Smooth muscle cell of the umbilical artery (primary cell): ENCODE measurements at places on chromosomes 1 and 21. TPM values are rescaled to one million over a fixed set of nuclear protein-coding genes. Genes with fewer than 3 reads are reported as not detected.

PTGS2 gene
- 162 and 334 TPM in 2 replicates for total RNA-seq

GJC2 gene
- 2.1 and 3.8 TPM in 2 replicates for total RNA-seq

NEXN gene
- 16.3 and 19.3 TPM in 2 replicates for total RNA-seq

SCAF4 gene
- 3.9 and 7.4 TPM in 2 replicates for total RNA-seq

ANXA9 gene
- 0.05 TPM in 1 of 2 replicates, not detected in the other for total RNA-seq

ZNF648 gene
- not detected in 2 replicates for total RNA-seq

GCSAML gene
- total RNA-seq, result not detected in 2 replicates

CD52 gene
- not detected in 2 replicates for total RNA-seq

LHX8 gene
- total RNA-seq, result not detected in 2 replicates

IGSF5 gene
- total RNA-seq, result 0.59 TPM in 1 of 2 replicates, not detected in the other

ITSN1 gene
- total RNA-seq, result 65.3 and 84.8 TPM in 2 replicates

LCE1A gene
- total RNA-seq, result not detected in 2 replicates

TLCD4 gene
- total RNA-seq, result 0.28 and 0.30 TPM in 2 replicates

LCE7A gene
- not detected in 2 replicates for total RNA-seq

RAD54L gene
- 0.89 and 3.6 TPM in 2 replicates for total RNA-seq

GNAT2 gene
- total RNA-seq, result 0.09 TPM in 1 of 2 replicates, not detected in the other

STYXL2 gene
- not detected in 2 replicates for total RNA-seq

NTNG1 gene
- 0.30 and 2.2 TPM in 2 replicates for total RNA-seq

CLCA1 gene
- total RNA-seq, result not detected in 2 replicates
